ENCODE measurements at places on chromosomes 12 and 14.

DNA sequence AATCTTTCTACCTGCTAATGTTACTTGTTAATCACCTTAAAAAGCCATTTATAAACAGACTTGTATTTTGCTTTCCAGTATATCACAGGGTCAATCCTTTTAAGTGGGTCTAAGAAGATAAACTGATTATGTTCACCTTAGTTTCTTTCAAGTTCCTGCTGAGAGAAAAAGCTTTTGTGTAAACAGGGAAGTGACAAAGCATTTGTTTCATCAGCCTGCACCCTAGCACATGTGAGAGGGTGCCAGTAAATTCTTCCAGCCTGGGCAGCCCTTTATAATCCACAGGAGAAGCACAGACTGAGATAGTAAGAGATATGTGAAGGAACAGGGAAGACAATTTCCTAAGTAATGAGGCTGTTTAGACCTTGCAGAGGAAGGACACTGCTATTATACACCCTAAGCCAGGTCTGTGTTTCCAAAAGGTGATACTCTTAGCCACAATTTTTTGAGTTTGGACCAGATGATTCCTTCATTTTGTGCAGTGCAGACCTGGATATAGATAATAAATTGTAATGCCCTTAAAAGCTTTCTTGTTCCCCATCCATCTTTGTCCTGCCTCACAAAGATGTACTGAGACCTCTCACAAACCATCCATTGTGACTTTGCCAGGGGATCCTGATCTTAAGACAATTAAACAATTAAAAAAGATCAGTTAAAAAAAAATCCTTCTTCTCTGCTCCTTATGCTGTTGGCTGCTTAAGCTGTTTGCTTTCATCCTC is 150.7 kb downstream of the KTN1 start:
- no peak overlapping the region for H3K4me3 ChIP-seq
- no peak for DNase-seq
- H3K27ac ChIP-seq, result no peak overlapping the region
- no peaks in the 10 kb centered on the region for H3K36me3 ChIP-seq

- peaks cover 32% of the 10 kb centered on the region for H3K36me3 ChIP-seq
- H3K27me3 ChIP-seq, result no peaks in the 10 kb centered on the region
- H3K4me3 ChIP-seq, result no peak overlapping the region
- DNase-seq, result peak; percentile 78
- peaks cover 64% of the 10 kb centered on the region for H3K4me1 ChIP-seq
- H3K27ac ChIP-seq, result peak overlapping the region; percentile 68
These were observed 7.1 kb downstream of the ZFP36L1 start for GRCh38 chr14:68785534-68786490.

DNA sequence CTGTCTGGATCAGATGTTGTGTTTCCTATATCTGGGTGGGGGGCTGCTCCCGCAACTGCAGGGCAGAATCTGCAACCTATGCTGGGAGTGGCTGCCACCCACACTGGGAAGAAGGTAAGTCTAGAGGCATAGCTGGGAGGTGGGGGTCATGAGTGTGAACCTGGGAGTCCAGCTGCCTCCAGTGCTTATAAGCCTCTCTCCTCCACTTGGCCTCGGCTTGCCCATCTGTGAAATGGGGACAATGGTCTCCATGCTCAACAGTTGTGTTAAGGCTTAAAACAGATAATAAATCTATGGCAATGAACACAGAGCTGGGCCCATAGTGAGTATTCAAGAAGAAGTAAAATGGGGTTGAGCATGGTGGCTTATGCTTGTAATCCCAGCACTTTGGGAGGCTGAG is 90.0 kb downstream of the RBM19 start:
- no peaks in the 10 kb centered on the region for H3K27me3 ChIP-seq

DNA sequence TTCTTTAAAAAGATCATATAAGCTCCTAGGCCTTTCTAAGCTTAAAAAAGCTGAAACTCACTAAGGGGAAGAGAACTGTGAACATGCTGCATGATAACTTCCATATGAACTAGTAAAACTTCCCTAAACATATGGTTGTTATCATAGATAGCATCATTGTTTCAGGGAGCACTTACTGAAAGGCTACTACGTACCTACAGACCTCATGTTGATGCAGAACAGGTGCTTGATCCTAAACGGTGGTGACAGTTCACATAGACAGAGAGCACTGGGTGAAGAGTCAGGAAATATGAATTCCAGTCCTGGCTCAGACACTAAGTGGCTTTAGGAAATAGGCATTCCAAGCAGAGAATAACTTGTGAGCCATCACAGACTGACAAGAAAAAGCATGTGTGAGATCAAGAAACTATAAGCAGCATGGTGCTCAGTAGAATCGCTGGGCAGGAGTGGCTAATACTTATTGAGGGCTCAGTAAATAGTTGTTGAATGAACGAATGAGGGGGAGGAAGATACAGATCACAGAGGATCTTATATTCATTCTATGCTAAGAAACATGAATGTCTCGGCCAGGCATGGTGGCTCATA is 78.4 kb upstream of the NUDT4 start:
- no peak overlapping the region for H3K4me3 ChIP-seq
- H3K36me3 ChIP-seq, result no peaks in the 10 kb centered on the region
- H3K27me3 ChIP-seq, result no peaks in the 10 kb centered on the region
- no peak for DNase-seq

- H3K4me1 ChIP-seq, result no peaks in the 10 kb centered on the region
- H3K27ac ChIP-seq, result no peak overlapping the region
- no peak for DNase-seq
These were observed 50.1 kb upstream of the LTA4H start for GRCh38 chr12:96085475-96085874.

DNA sequence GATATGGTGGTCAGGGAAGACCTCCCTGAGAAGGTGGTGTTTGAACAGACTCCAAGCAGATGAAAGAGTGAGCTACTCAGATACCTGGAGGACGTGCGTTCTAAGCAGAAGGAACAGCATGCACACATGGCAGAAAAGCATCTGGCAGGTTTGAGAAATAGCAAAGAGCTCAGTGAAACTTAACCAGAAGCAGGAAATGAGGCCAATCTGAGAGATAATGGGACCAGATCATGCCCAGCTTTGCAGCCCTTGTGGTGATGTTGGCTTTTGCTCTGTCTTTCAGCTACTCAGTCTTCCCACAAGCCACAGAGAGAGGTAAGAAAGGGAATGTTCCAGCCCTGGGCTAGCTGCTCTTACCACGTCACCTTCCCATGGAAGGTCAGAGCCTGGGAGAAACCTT is 176.3 kb upstream of the GSC start:
- no peaks in the 10 kb centered on the region for H3K27me3 ChIP-seq
- DNase-seq, result no peak
- H3K4me1 ChIP-seq, result no peaks in the 10 kb centered on the region
- no peaks in the 10 kb centered on the region for H3K36me3 ChIP-seq

DNA sequence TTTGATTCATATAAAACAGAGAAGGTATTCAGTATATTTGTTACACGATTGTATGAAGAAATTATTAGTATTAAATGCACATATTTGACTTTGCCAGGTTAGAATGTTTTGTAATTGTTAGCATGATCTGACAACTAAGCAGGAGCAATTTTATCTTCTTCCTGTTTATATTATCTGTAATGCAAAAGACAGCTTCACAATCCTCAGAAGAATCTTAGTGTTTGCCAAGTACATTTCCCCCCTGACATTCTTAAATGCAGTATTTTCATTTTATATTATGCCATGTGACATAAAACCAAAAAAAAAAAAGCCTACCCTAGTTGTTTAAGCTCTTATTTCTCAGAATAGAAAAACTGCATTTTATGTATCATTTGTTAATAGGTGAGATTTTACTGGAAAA is 469.4 kb downstream of the FOXG1 start:
- H3K4me1 ChIP-seq, result no peaks in the 10 kb centered on the region
- no peaks in the 10 kb centered on the region for H3K27me3 ChIP-seq
- no peak overlapping the region for H3K4me3 ChIP-seq
- no peaks in the 10 kb centered on the region for H3K36me3 ChIP-seq
- DNase-seq, result no peak

GRCh38 chr12:32155961-32156529 is 49.4 kb downstream of the BICD1 start:
- H3K27me3 ChIP-seq, result no peaks in the 10 kb centered on the region
- H3K36me3 ChIP-seq, result no peaks in the 10 kb centered on the region
- H3K27ac ChIP-seq, result no peak overlapping the region
- no peak overlapping the region for H3K4me3 ChIP-seq
- DNase-seq, result no peak

Measured in suprapubic skin (tissue), 4 donors.